ENCODE measurements at places on chromosomes 12 and 14. TPM values are rescaled to one million over a fixed set of nuclear protein-coding genes. Genes with fewer than 3 reads are reported as not detected.

FBXO21 gene
- total RNA-seq, result 115 TPM

ASB2 gene
- total RNA-seq, result 0.99 TPM

LUM gene
- total RNA-seq, result 217 TPM

GRCh38 chr14:32012062-32012461 is 65.0 kb upstream of the ARHGAP5 start:
- DNase-seq, result no peak

C14orf180 gene
- not detected for total RNA-seq

DNA sequence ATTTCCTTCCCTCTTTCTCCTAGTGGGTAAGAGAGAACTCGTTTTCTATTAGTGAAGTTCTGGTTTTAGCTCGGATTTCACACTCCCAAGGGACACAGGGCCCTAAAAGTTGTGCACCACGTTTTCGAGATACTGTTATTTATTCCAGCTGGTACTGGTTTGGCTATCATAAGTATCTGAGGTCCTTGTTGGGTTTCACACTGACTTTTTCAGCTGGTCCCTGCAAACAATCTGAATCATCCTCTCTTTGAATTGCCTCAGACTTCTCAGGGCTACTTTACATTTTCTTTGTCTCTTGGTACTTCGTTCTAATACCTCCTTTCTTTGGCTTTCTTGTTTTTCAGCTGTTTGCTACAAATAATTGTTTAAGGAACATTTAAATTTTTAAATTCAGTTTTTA is 75.7 kb downstream of the SCN8A start:
- no peak for DNase-seq

- DNase-seq, result peak; percentile 72
Measured at GRCh38 chr12:56146492-56147460, 5.6 kb upstream of the MYL6B start.

LRFN5 gene
- 3.6 TPM for total RNA-seq

DNA sequence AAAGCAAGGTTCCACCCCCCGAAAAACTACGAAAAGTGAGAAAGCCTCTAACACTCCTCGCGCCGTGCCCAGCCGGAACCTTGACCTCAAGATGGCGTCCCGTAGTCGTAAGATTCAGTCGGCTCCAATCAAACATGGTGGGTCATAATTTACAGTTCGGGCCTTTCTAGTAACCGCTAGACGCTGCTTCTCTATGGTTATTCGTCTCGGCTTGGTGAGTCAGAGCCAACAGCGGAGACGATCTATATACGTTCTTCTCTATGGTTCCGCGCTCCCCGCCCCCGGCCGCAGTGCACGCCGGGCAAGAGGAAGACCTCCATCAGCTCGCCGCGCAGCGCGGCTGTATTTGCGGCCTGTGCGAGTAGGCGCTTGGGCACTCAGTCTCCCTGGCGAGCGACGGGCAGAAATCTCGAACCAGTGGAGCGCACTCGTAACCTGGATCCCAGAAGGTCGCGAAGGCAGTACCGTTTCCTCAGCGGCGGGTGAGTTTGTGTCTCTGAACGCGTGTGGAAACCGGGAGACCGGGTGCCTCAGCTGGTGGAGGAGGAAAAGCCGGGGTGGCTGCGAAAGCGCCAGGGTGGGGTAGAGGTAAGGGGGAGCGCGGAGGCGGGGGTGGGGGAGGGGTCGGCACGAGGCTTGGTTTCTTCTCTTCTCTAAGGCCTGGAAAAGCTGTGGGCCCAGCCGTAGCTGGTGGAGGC is at the start of gene RBM25:
Gene RBM25 (plus strand): TSS at position 311 of the 698 bp plus-strand sequence. CDS start 13,108 bp downstream, outside the sequence.
- DNase-seq, result peak; percentile 100

- DNase-seq, result no peak
Measured at GRCh38 chr12:116640281-116640680, 81.1 kb downstream of the MAP1LC3B2 start.

- DNase-seq, result peak; percentile 21
Measured at GRCh38 chr14:61266436-61266835, 14.7 kb downstream of the TMEM30B start.

- DNase-seq, result peak; percentile 84
Measured at GRCh38 chr14:51855234-51855633, 5.2 kb upstream of the GNG2 start.

- no peak for DNase-seq
Measured at GRCh38 chr14:104784846-104785707, 10.5 kb downstream of the AKT1 start.

SOAT2 gene
- total RNA-seq, result not detected

LRIG3 gene
- total RNA-seq, result 65.7 TPM

GRCh38 chr12:76020731-76021672 is 10.6 kb downstream of the PHLDA1 start:
- DNase-seq, result peak; percentile 99

- peak; percentile 50 for DNase-seq
Measured at GRCh38 chr12:22626406-22626805, 1.4 kb downstream of the ETNK1 start.

- DNase-seq, result no peak
Measured at GRCh38 chr12:23952071-23952470, 2.6 kb upstream of the SOX5 start.

PLA2G1B gene
- total RNA-seq, result not detected

DNA sequence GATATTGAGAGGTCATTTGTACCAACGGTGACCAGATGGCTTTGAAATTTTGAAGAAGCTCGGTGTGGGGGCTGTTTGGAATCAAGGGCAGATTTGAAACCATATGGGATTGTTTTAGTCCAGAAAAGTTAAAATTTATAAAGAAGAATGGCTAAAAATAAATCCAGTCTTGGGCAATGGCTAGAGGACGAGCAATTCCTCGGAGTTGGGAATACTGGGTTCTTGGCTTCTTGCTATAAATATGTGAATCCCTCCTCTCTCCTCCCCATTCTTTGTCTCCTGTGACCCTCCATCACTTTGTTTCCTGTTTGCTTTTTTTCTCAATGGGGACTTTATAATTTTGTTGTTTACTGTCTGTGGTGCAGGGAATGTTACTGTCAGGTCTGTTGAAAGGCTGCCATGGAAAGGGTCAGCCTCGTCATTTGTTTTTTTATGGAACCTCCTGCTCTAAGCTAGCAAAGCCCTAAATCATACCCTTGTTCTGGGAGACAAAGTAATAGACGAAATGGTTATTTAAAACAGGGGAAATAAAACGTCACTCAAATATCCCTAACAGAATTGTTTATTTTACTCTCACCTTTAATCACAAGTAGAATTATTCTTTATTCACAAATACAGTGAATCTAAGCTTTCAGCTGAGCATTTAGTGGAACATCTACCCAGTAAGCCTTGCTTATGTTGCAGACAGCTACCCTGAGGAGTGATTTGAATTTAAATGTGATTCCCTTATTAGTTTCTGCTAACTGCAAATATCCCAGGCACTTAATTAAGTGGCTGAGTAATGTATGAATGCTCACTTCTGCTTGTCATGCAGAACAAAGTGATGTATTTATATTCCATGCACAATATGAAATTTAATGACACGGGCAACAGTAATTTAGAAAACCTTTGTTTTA is 273.1 kb upstream of the NOVA1 start:
- DNase-seq, result no peak

APEX1 gene
- total RNA-seq, result 66.6 TPM

DNA sequence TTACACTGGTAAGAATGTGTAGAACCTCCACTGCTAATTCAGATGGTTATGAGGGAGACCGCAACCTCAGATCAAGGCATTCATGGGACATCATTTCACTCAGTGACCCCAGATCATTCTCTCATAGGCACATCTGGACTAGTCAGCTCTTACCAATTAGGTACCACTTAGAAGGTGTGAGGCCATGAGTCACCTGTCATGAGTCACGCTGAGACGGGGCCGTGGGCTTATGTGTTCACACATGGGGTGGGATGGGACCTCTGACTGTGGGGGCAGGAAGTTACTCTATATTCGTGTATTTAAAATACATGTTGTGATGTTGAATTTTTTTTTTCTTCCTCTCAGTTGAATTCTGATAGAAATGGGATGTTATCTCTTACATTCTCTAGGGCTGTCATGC is 55.9 kb downstream of the CCDC92 start:
- DNase-seq, result no peak

- DNase-seq, result peak; percentile 74
Measured at GRCh38 chr14:88559852-88560251, 3.0 kb upstream of the ZC3H14 start.

- DNase-seq, result peak; percentile 79
Measured at GRCh38 chr12:80837342-80837978, 100.3 kb downstream of the LIN7A start.

DNA sequence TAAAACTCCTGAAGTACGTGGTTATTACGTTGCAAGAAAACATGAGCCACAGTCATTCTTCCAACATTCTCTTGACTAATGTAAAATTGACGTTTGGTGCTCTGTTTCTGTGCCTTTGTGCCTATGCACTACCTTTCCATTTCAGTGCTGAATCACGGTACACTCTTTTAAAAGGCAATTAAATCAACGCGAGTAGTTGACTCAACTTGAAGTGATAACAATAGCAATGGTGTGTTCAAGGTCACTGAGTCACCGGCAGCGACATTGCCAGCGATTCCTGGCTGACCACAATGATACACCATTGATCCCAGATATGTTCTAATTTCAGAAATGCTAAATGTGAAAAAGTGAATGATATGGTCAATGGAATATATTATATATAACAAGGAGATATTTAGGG is 17.8 kb downstream of the AK7 start:
- DNase-seq, result peak; percentile 66

DNA sequence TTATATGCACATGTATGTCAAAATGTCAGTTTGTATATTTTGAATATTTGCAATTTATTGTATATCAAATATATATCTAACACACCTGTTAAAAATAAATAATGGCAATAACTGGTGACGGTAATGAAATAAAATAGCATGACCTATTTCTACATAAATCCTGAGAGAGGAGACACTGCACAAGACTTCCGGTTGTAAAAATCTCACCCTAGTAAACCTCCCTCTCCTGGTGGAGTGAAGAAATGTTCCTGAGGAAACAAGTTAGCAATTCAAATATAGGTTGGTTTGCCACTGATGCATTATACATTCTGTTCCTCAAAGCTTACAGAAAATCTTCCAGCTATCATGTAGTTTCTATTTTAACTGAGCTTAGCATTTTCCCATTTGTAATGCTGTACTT is 166.1 kb upstream of the SYT10 start:
- no peak for DNase-seq

PNP gene
- 6.9 TPM for total RNA-seq
